ENCODE measurements at places on chromosomes 4 and X.
A peak's percentile ranks its signal among the peaks of the same experiment; 100 is the strongest.

- DNase-seq: no peak
Observed at GRCh38 chrX:139596068-139596467, 65.5 kb downstream of the F9 start.

GRCh38 chr4:163590619-163591264, 96.3 kb downstream of the TMA16 start:
- no peak for DNase-seq

DNA sequence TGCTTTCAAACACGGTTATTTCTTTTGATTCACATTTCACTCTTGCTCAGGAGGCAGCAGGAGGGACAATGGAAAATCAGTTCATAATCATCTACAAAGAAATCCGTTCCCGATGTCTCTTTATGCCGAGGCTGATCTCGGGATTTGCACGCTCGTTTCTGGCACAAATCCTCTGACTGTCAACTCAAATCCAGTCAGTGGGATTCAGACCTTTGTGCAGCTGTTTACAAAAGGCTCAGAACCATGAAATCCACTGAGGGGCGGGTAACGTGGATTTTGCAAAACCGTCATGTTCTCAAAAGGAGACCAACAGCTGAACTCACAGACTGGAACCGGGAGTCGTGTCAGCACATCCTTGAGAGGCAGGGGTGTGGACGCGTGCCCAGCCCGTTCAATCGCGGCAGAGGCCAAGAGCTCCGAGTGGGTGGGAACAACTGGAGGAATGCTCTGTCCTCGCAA, 46.4 kb downstream of the ACOX3 start:
- DNase-seq: peak; percentile 37

GRCh38 chr4:8564595-8564994, 15.6 kb upstream of the GPR78 start:
- no peak for DNase-seq

DNA sequence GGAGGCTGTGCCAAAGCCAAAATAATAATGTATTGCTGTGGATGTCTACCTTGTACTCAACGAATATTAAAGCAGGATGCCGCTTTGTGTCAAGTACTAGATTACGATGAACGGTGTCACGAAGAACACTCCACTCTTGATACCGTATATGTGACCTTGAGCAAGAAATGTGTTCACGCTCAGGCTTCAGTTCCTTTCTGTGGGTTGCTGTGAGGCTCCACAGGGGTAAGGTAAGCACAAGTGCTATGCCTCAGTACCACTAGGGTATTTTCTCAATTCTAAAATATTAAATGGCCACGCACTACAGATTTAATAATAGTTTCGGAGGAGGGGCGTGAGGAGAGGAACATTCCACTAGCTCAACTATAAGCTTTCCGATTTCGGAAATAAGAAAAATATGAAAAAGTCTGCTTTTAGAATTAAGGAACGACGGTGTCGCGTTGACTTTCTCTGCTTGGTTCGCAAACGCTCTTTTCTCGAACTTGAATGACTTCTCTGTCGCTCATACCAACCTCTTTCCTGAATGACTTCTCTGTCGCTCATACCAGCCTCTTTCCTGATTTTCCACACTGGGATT, 607 bp upstream of the SCOC start:
- DNase-seq: no peak

- no peak for DNase-seq
Observed at GRCh38 chr4:82380344-82380743, 6.6 kb upstream of the HNRNPD start.

DNA sequence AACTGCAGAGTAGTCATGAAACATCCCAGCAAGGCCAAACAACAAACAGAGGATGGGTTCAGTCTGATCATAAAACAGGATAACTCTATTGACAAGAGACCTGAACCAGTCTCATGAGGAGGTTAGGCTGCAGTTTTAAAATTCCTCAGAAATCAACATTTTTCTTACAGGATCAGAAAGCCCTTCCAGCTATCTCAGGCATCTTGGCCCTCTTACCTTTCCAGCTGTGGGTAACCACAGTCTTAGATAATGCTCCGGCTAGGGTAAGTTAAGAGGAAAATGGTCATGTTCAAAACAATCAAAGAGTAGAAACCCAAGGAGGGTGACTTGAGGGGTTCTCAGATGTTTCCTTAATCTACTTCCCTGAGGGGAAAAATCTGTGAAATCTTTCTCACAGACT, 5.1 kb downstream of the CTSO start:
- DNase-seq: no peak

DNA sequence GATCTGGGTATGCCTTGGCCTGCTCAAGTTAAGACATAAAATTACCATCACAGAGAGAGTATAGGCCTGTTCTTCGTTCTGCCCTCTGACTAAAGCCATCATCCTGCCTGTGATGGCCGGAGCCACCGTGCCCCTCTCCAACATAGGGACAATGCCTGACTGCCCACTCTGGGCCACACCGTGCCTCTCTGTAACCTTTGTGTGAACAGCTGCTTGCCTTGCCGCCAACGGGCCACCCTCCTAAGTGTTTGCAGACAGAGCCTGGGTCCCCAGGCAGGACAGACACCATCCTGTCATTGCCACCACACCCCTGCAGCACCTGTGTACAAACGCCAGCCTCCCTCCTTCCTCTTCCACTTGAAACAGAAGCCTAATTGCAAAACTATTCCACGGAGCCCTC, 298.7 kb upstream of the TENM3 start:
- no peak for DNase-seq

DNA sequence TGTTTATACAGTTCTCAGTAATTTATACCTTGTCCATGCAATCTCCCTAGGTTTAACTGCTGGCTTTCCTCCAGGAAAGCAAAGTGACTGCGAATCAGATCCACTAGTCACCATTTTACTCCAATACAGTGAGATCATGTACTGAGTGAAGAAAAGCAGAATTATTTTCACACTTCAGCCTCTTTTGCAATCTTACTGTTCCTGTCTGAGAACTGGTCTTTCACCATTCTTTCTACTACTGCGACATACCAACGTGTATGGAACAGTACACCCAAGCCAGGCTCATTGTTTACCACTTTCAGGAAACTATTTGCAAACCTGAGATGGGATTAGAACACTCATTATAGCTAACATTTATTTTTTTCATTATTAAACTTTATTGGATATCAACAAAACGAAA, 8.0 kb upstream of the MSL3 start:
- DNase-seq: no peak

GRCh38 chrX:145773006-145773405, 44.6 kb upstream of the SLITRK2 start:
- no peak for DNase-seq

GRCh38 chrX:108216405-108216804, 124.8 kb downstream of the ATG4A start:
- DNase-seq: no peak

GRCh38 chr4:93127489-93127888, 701.1 kb upstream of the ATOH1 start:
- no peak for DNase-seq

GRCh38 chrX:87517571-87518141, at the start of gene KLHL4:
KLHL4 (plus strand) TSS chrX:87517802; CDS start chrX:87517894, 92 bp downstream.
- DNase-seq: peak; percentile 13

Measured in amygdala (tissue), 56 donors.